ENCODE measurements at places on chromosomes 4 and X. TPM values are rescaled to one million over a fixed set of nuclear protein-coding genes. Genes with fewer than 3 reads are reported as not detected.

DNA sequence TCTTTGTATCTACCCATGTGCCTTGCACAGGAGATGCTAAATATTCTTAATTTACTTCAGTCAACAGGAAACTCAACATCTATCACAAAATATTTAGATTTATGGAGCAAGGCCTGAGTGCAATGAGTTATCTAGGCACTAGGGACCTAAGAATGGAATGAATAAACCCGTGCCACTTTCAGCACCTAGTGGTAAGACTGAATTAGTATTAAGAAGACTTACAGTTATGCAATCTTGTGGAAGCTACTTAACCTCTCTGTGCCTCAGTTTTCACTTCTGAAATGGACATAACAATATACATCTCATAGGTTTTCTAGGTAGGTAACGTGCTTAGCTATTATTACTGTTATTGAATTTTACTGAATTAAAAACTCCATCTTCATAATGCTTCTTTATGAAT lies 144.6 kb upstream of the MAP3K15 start:
- no peak for DNase-seq
- no peak overlapping the region for H3K4me3 ChIP-seq

- no peak overlapping the region for H3K27ac ChIP-seq
- H3K4me3 ChIP-seq, result no peak overlapping the region
- DNase-seq, result no peak
- H3K27me3 ChIP-seq, result no peaks in the 10 kb centered on the region
- no peaks in the 10 kb centered on the region for H3K4me1 ChIP-seq
Observed at GRCh38 chr4:89820010-89820409, 17.0 kb downstream of the SNCA start.

GRCh38 chrX:104315555-104315954 lies 60.8 kb upstream of the ESX1 start:
- H3K27me3 ChIP-seq, result peaks cover 18% of the 10 kb centered on the region
- H3K4me1 ChIP-seq, result peaks cover 3% of the 10 kb centered on the region
- no peak overlapping the region for H3K27ac ChIP-seq
- H3K4me3 ChIP-seq, result no peak overlapping the region
- peak; percentile 83 for DNase-seq
- H3K36me3 ChIP-seq, result no peaks in the 10 kb centered on the region

- DNase-seq, result no peak
- no peaks in the 10 kb centered on the region for H3K27me3 ChIP-seq
- no peak overlapping the region for H3K27ac ChIP-seq
- H3K4me3 ChIP-seq, result no peak overlapping the region
Observed at GRCh38 chr4:41189076-41189475, 25.3 kb downstream of the APBB2 start.

DNA sequence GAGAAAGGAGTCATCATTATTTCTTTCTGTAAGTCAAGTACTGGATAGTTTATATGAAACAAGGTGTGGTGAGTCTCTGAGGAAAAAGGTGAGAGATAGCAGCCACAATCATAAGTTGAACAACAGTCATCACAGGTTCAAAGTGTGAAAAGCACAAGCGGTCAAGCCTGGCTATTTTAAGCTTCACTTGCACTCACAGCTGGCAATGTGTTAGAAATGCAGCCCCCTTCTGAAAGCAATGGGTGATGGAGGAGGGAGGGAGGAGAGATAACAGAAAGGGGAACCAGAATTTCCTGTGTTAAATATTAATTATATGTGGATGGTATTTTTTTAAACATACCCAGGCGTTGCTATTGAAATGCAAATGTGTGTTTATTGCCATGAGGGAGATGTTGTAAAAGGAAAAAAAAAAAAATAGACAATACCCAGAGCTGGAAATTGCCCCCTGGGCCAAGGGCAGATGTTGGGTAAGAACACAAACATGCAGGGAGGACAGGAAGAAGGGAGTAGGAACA lies 26.9 kb upstream of the BMP3 start:
- no peaks in the 10 kb centered on the region for H3K36me3 ChIP-seq
- no peaks in the 10 kb centered on the region for H3K4me1 ChIP-seq
- no peak overlapping the region for H3K27ac ChIP-seq
- H3K4me3 ChIP-seq, result no peak overlapping the region
- no peak for DNase-seq

The RBM47 gene
- 1.8 TPM for total RNA-seq

The CD38 gene
- under 0.01 TPM for total RNA-seq

The FRAS1 gene
- 5.1 TPM for total RNA-seq

DNA sequence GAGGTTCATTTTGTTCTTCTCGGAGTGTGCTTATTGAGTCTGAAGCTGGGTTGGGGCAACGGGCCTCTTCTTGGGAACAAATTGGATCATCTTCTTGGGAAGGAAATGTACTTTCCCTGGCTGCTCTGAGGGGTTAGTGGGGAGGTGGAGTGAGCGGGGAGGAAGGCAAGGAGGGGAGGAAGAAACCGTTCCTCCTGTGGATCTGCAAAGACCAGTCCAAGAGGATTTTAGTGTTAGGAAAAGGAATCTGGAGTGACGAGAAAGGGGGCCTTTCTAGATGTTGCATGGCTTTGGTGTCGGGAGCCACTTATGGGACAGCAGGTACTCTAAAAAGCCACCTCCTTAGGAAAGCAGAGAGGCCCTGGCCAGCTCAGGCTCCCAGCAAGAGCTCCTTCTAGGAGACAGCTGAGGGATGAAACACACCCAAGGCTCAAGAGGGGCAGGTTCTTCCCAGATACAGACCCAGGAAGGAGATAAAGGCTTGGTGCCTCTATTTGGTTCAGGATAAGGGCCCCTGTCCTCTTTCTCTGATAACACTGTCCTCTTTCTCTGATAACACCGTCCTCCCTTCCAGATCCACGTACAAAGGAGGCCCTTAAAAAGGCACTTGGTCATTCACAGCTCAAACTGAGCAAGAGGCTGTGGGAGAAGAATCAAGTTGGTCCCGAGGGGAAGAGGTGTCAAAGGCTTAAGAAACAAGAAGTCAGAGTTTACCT lies 451 bp downstream of the SOD3 start:
- H3K36me3 ChIP-seq, result no peaks in the 10 kb centered on the region
- H3K4me3 ChIP-seq, result peak overlapping the region; percentile 60
- peaks cover under 1% of the 10 kb centered on the region for H3K27me3 ChIP-seq
- no peak for DNase-seq
- peak overlapping the region; percentile 46 for H3K27ac ChIP-seq

DNA sequence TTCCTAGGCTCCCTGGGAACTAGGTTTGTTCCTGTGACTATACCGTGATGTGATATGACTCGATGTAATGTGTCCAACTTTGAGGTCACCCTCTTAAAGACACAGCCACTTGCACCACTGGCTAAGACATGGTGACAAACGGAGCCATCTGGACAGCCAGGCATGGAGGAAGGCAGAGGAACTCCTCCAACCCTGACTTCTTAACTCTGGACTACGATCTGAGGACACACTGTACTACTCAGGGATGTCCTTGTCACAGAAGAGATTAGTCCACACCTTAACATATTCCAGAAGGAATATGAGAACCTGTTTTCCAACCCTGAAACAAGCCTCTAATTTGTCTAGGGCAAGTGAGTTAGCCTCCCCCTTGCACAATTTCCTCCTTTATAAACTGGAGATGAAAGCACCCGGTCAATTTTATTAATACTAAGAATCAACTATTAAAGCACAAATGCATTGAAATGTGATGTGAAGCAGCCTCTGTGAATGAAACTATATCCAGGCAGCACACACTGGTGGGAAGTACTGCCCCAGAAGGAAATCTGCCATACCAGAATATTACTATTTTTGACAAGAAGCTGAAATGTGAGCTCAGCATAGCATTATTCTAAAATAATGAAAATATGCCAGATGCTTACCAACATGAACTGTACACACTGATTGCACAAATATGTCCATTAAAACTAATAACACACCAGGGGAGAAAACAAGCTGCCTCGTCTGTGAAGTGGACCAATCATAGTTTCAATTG lies 47.3 kb downstream of the TSPAN5 start:
- no peak overlapping the region for H3K27ac ChIP-seq
- no peaks in the 10 kb centered on the region for H3K36me3 ChIP-seq
- H3K4me3 ChIP-seq, result no peak overlapping the region
- H3K27me3 ChIP-seq, result no peaks in the 10 kb centered on the region
- no peak for DNase-seq
- peaks cover 12% of the 10 kb centered on the region for H3K4me1 ChIP-seq

The ZRSR2 gene
- 4.1 TPM for total RNA-seq

DNA sequence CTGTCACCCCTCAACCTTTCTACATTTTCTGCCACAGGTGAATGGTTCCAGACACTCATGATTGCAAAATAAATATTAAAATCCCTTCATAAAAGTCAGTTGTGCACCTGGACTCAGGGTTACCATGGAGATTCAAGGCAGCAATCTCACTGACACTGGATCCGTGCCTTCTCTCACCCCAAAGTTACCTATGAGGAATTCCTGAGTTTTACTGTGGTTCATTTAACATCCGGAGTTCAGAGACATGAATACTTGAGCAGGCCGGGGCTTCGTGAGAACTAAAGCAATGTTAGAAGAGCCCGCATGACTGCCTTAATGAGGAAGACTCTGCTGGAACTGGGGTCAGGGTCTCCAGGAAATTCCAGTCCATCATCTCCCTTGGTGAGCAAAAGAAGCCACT lies 12.5 kb upstream of the CLNK start:
- H3K27ac ChIP-seq, result no peak overlapping the region
- H3K36me3 ChIP-seq, result no peaks in the 10 kb centered on the region
- no peak overlapping the region for H3K4me3 ChIP-seq
- H3K4me1 ChIP-seq, result no peaks in the 10 kb centered on the region
- DNase-seq, result no peak

The F11 gene
- total RNA-seq, result not detected

- H3K27me3 ChIP-seq, result no peaks in the 10 kb centered on the region
- H3K4me1 ChIP-seq, result no peaks in the 10 kb centered on the region
- H3K27ac ChIP-seq, result no peak overlapping the region
- no peak overlapping the region for H3K4me3 ChIP-seq
- H3K36me3 ChIP-seq, result no peaks in the 10 kb centered on the region
- DNase-seq, result no peak
Observed at GRCh38 chr4:7727749-7728148, 211.9 kb downstream of the AFAP1 start.

The GPAT3 gene
- total RNA-seq, result 0.36 TPM

The VAMP7 gene
- 49.9 TPM for total RNA-seq

DNA sequence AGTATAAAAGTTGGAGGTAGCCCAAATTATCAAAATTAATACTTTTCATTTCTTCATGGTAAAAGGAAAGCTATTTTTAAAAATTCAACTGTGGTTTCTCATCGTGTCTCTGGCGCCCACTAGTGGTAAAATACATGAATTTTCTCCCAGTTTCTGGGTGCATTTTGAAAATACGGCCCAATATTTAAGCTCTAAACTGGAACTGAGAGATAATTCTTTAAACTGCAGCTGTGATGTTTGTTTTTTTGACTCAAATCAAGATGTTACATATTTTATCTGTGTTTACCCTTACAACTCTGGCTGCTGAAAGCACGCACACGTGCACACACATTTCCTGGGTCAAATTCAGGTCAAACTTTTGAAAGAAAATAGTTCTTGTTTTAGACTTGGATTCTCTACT lies 123.9 kb upstream of the ACSL4 start:
- no peaks in the 10 kb centered on the region for H3K27me3 ChIP-seq
- no peak for DNase-seq
- H3K27ac ChIP-seq, result peak overlapping the region; percentile 75
- H3K4me3 ChIP-seq, result no peak overlapping the region
- peaks cover 14% of the 10 kb centered on the region for H3K4me1 ChIP-seq
- no peaks in the 10 kb centered on the region for H3K36me3 ChIP-seq

GRCh38 chr4:15657366-15657765 lies 2.2 kb upstream of the FBXL5 start:
- no peak for DNase-seq
- H3K36me3 ChIP-seq, result no peaks in the 10 kb centered on the region
- H3K27me3 ChIP-seq, result no peaks in the 10 kb centered on the region
- no peak overlapping the region for H3K4me3 ChIP-seq
- peaks cover 31% of the 10 kb centered on the region for H3K4me1 ChIP-seq

The ATP2B3 gene
- not detected for total RNA-seq

- H3K27ac ChIP-seq, result no peak overlapping the region
- H3K36me3 ChIP-seq, result no peaks in the 10 kb centered on the region
- no peak overlapping the region for H3K4me3 ChIP-seq
Observed at GRCh38 chr4:166839615-166840251, 394.6 kb downstream of the SPOCK3 start.

The CSAG3 gene
- not detected for total RNA-seq

The PAGE5 gene
- not detected for total RNA-seq

The DSPP gene
- not detected for total RNA-seq

DNA sequence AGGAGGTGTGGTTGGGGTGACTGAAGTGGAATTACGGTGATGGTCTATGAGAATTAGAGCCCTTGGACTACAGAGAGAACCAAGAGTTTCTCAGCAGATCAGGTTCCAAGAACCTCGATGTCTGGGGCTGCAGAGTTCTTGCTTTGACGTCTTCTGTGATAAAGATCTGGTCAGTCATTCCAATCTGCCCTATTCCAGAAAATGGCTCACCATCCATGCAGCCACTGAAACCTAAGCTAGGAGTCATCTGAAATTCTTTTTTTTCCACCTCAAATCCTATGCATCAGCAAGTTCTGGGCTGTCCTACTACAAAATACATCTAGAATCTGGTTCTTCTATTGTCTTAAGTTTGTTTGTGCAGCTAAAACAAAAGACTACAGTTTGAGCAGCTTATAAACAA lies 254.4 kb upstream of the PGRMC2 start:
- no peaks in the 10 kb centered on the region for H3K36me3 ChIP-seq
- peak; percentile 77 for DNase-seq
- peak overlapping the region; percentile 16 for H3K27ac ChIP-seq
- H3K4me1 ChIP-seq, result no peaks in the 10 kb centered on the region
- H3K27me3 ChIP-seq, result no peaks in the 10 kb centered on the region

DNA sequence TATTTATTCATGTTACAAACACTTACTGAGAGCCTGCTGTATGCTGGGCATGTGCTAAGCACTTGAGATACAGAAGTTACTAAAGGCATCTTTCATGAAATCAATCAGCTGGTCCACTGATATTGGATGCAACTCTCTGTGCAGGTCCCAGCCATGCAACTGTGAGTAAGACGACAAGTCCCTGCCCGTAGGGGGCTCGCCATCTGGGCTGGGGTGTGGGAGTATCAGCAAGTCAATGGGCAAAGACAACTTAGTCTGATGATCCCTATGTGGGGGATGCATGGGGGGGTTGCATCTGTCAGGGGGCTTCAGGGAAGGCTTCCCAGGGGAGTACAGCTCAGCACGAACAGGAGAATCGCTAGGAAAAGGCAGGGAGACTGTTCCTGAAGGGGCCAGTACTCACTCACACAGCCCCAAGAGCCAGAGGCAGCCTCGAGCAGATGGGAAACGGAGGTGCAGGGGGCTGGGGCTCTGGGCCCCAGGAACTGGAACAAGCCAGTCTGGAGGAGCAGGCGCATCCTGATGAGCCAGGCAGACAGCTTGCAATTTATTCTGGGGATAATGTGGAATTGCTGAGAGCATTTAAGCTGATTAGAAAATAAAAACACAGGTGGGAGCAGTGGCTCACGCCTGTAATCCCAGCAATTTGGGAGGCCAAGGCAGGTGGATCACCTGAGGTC lies 40.2 kb downstream of the CRMP1 start:
- DNase-seq, result no peak
- no peaks in the 10 kb centered on the region for H3K4me1 ChIP-seq
- H3K27me3 ChIP-seq, result no peaks in the 10 kb centered on the region
- H3K4me3 ChIP-seq, result no peak overlapping the region
- H3K27ac ChIP-seq, result no peak overlapping the region
